ENCODE measurements at places on chromosomes 16 and 17.

GRCh38 chr16:72856797-72857196 lies 191.1 kb downstream of the ZFHX3 start:
- no peak for DNase-seq

DNA sequence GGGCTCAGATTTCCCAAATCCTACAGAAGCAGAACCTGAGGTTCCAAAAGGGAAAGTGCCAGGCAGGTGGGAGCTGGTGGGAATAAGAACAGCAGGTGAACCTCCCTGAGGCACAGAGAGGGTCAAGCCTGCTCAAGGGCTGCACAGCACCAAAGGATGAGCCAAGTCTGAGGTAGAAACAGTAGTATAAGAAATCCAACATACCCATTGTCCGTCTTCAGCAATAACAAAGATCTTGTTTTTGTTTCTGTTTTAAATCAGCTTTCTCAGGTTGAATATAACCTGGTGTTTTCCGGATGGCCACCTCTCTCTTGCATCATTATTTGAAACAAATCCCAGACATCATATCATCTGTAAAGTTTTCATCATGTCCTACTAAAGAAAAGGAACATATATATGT lies 10.6 kb upstream of the CES3 start:
- no peak for DNase-seq

GRCh38 chr16:89197633-89198416 lies 2.5 kb downstream of the SLC22A31 start:
- DNase-seq = no peak

DNA sequence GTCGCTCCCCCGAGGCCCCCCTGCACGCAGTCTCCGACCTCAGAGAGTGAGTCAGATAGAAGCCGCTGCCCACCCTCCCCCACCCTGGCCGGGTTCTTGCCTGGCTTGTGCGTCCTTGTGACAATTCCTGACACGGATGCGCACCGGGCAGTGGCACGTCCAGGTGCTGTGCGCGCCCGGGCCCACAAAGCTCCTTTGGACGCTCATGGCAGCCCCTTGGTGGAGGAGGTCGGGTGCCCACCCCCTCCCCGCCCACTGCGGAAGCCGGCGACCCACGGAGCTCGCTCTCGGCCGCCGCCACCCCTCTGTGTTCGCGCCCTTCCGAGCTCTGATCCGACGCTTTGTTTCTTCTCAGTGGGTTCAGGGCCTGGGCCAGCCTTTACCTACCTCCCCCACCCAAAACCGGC lies 662 bp upstream of the TUBB3 start:
- peak; percentile 76 for DNase-seq

DNA sequence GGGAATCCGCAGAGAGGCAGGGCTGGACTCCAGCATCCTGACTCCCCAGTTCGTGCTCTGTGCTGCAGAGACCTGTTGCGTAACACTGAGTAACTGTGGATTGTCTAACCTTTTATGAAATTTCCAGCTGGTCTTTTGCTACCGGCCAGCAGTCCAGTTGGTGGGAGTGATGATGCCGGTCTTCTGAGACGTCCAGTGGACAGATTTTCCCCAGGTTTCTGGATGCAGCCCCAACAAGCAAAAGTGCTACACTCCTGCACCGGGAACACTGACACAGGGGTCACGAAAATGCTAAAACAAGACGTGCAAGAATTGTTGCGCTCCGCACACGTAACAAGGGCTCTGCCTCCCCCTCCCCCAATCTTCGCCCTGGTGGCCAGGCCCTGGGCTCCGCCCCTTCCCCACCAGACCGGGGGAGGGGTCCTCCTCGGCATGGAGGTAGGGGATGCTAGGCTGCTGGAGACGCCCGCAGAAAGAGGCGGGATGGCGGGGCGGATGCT lies 701 bp upstream of the MRC2 start:
- DNase-seq = no peak

GRCh38 chr16:31351942-31352325 lies 3.0 kb upstream of the ITGAX start:
- peak; percentile 73 for DNase-seq

- DNase-seq = no peak
These were observed 17.9 kb downstream of the CTCF start for GRCh38 chr16:67580202-67580601.

GRCh38 chr17:66952031-66952524 lies 12.4 kb upstream of the CACNG4 start:
- DNase-seq = no peak

- DNase-seq = no peak
These were observed 166.4 kb downstream of the CYB561 start for GRCh38 chr17:63279498-63280230.

GRCh38 chr17:7897090-7897489 lies 8.5 kb downstream of the CHD3 start:
- DNase-seq = peak; percentile 39

GRCh38 chr17:50909765-50910605 lies 43.8 kb upstream of the TOB1 start:
- peak; percentile 73 for DNase-seq

DNA sequence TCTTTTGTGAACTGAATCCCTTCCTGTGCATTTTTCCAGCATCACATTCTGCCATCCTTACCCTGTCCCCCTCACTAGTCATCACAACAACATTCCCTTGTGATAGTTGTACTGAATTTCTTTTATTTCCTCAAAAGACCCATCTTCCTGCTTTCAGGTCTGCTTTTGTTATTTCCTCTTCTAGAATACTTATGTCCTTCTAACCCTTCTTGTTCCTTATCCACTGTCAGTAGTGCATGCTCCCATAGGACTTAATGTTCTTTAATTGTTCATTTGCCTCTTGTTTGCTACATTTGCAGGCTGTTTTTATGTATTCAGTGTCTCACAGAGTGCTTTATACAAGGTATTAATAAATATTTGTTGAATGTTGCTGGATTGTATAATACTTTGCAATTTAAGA lies 73.0 kb downstream of the BCAS3 start:
- no peak for DNase-seq

DNA sequence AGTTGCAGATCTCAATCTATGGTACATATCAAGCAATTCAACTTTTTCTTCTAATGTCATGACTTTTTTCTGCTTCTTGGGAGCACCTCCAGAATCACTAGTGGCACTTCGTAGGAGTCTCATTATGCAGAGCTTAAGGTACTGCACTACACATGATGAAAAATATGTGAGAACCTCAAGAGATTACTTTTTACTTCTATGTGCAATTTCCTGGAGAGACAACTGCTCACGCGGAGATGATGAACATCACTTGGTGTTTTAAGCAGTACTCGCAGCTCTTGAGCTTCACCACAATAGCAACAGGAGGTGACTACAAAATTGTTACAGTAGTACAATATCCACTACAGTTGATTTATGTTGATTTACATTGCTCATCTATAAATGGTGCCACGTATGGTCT lies 79.7 kb downstream of the MRTFB start:
- no peak for DNase-seq

DNA sequence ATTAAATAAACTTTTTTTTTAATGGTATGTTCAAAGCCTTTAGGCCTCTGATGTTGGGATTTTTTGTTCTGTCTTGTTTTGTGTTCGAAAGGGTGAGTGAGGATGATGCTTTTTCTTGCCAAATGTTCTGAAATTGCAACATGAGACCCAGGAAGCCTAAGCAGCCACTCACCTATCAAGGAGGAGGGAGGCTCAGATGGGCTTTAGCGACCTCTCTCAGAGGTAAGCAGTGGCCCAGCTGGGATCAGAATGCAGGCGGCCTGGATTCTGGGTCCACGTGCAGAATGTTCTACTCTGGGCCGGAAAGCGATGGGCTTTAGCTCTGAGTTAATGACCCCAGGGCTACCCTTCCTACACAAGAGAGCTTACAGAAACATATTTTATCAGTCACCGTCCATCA lies 386.6 kb downstream of the SOX9 start:
- DNase-seq = no peak

DNA sequence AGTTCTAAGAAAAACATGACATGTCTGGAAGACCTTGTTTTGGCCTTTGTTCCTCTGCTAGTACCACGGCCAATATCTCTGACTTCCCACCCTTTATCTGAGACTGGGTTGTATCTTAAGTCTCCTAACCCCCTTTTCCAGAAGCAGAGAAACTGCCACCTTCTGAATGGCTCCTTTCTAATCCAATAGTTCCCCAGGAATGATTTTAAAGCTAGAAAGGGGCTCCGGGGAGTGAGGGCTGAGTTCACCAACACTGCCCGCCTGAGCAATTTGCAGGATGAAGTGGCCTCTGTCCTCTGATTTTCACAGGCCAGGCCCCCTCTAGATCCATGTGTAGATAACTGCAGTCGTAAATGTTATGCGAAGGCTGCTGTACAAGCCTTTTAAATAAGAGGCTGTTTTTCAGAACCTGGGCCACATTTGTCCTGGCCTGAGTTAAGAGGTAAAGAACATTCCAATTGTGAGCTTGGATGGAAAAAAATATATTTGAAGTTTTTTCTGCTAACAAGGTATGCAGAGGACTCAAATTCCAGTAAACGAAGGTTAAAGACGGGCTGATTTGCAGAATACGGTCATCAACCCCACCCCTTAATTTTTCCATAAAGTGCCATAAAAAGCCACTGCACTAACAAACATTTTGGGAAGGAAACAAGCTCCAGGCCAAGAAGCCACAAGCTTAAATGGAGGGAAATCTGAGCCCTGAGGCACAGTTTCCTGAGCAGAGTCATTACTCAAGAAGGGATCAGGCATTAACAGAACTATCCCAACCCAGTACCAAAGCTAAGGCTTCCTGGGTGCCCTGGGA lies 117.0 kb upstream of the MAF start:
- no peak for DNase-seq

DNA sequence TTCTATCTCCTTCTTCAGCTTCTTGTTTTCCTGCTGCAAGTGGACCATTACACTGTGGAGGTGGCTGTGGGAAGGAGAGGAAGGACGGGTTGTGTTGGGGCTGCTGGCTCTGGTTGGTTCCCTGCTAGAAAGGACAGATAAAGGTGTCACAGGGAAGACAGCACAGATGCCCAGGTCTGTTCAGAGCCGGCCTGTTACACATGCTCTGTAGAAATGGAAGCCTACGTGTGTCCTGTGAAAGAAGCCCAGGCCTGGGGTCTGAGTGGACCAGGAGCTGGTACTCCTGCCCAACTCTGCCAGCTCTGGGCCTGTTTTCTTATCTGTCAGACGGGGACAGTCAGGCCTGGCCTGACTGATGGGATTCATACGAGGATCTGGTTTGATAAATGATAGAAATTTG lies 26.4 kb downstream of the DHX38 start:
- no peak for DNase-seq

- no peak for DNase-seq
These were observed 4.4 kb downstream of the PDIA2 start for GRCh38 chr16:287298-287811.

DNA sequence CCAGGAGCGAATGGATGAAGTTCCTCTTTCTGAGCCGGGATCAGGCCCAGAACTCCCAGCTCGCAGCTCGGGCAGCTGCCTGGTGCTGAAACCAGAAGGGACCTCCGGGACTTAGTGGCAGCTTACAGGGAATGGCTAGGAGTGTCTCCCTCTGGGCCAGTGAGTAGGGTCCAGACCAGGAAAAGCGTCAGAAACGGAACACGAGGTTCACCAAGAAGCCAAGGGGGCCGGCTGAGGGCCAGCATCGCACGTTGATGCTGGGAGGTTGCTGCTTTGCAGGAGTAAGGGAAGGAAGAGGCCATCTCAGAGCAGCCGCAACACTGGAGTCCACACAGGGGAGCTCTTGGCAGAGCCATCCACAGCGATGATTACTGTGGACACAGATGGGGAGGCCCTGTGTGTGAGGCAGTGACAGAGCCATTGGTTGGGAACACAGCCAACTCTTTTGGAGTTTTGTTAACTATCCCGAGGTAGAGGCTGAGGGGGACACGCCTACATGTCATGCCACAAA lies 74.0 kb upstream of the CREBBP start:
- no peak for DNase-seq

GRCh38 chr17:68700421-68700820 lies 99.3 kb upstream of the FAM20A start:
- DNase-seq = no peak

DNA sequence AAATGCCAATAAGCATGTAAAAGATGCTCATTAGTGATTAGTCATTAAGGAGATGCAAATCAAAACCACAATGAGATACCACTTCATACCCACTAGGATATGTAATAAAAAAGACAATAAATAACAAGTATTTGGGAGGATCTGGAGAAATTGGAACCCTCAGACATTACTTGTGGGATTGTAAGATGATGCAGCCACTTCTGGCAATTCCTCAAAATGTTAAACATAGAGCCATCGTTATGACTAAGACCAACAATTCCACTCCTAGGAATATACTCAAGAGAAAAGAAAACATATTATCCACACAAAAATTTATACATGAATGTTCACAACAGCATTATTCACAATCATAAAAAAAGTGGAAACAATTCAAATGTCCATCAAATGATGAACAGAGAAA lies 336.2 kb upstream of the PMFBP1 start:
- no peak for DNase-seq

- DNase-seq = no peak
These were observed 22.4 kb upstream of the HERPUD1 start for GRCh38 chr16:56909527-56909979.

- no peak for DNase-seq
These were observed 16.5 kb downstream of the HS3ST3B1 start for GRCh38 chr17:14317383-14317782.

DNA sequence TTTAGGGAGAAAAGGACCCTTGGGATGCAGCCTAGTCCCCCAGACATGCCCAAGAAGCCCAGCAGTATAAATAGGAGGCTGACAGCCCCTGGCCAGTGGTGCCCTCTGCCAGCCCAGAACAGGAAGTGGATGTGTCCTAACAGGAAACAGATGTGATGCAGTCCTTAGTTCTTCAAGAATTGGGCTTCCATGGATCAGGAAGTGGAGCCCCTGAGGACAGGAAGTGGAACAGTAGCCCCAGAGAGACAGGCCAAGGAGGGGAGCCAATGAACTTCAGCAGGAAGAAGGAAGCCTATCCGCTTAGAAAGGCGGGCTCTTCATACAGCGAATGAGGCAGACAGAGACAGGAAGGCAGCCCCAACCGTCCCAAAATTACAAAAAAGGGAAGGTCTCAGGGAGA lies 7.2 kb downstream of the CTF1 start:
- no peak for DNase-seq

GRCh38 chr16:70470927-70471341 lies 16.5 kb downstream of the FCSK start:
- no peak for DNase-seq

GRCh38 chr17:31561469-31562375 lies 170.2 kb downstream of the RAB11FIP4 start:
- no peak for DNase-seq

- peak; percentile 35 for DNase-seq
These were observed 2.0 kb downstream of the AKAP10 start for GRCh38 chr17:19975601-19976000.

- no peak for DNase-seq
These were observed 151.5 kb downstream of the LGALS9B start for GRCh38 chr17:20315821-20316220.

GRCh38 chr16:77470851-77471250 lies 36.0 kb upstream of the ADAMTS18 start:
- no peak for DNase-seq

DNA sequence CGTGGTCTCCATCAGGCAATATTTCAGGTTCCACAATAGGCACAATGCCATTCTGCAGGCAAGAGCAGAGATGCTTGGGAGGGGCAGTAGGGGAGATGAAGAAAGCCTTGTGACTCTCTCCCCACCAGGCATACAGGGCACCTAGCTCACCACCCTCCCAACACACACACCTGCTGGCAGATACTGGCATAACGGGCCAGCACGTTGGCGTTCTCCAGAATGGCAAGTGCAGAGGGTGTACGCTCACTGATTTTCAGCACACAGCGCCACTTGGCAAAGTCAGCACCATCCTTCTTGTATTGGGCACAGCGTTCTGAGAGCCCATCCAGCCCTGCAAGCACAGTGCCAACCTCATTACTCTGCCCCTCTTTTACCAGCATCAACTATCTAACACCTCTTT lies 2.2 kb downstream of the ALDOC start:
- DNase-seq = no peak

GRCh38 chr17:76475302-76475701 lies 7.9 kb downstream of the AANAT start:
- no peak for DNase-seq
